Activated naive CD4-positive, alpha-beta T cell (primary cell): ENCODE measurements at places on chromosomes 16 and 17.

GRCh38 chr16:73046849-73047214, 1.1 kb downstream of the ZFHX3 start:
- no peak for DNase-seq

DNA sequence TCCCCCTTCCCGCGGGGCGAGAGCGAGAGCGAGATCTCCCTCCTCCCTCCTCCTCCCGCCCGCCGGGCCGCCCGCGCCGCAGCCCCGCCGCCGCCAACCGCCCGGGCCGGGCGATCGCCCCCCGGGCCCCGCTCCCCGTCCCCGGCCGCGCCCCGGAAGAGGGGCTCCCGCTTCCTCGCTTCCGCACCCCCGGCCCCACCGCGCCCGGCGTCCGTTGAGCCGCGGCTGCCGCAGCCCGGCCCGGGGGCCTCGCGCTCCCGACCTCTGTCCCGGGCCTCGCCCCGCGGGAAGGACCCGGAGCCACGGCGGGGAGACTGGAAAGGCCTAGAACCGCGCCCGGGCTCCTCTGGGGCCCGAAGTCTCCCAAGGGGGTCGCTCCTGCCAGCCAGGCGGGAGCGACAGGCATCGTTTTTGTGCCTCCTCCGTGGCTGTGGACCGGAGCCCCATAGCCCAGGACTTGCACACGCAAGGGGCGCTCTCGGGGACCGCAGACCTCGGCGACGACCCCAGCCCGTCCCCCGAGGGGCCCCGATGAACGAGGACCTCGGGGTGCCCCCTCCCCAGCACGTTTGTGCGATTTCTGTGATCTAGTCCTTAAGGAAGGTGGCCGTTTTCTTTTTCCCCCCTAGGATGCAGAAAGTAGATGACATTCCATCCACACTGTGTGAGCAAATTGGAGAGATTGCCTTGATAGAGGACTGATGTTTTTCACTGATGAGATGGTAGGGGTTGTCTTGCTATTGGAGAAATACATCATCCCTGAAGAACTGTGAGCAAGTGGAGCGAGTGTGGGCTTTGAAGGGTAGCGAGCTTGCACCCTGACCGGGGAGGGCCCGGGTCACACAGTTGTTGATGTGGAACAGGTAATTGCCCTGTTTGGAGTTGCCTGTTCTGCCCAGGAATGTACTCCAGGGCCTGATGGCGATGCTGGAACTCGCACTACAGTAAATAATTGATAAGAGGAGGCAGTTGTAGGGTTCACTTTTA, 611 bp downstream of the BANP start:
- no peak for DNase-seq

- DNase-seq, result no peak
Measured at GRCh38 chr17:535198-535597, 179.4 kb downstream of the VPS53 start.

- DNase-seq, result no peak
Measured at GRCh38 chr16:22103441-22103840, 11.1 kb downstream of the VWA3A start.

GRCh38 chr16:66961065-66961744, at the start of gene CES3:
Gene CES3, plus strand, starts transcription at chr16:66961266. Its CDS starts 42 bp downstream, at chr16:66961308.
- DNase-seq, result peak; percentile 43

- DNase-seq, result no peak
Measured at GRCh38 chr16:18832613-18833012, 31.3 kb upstream of the ARL6IP1 start.

GRCh38 chr16:89706518-89707260, 5.2 kb upstream of the SPATA2L start:
- no peak for DNase-seq

DNA sequence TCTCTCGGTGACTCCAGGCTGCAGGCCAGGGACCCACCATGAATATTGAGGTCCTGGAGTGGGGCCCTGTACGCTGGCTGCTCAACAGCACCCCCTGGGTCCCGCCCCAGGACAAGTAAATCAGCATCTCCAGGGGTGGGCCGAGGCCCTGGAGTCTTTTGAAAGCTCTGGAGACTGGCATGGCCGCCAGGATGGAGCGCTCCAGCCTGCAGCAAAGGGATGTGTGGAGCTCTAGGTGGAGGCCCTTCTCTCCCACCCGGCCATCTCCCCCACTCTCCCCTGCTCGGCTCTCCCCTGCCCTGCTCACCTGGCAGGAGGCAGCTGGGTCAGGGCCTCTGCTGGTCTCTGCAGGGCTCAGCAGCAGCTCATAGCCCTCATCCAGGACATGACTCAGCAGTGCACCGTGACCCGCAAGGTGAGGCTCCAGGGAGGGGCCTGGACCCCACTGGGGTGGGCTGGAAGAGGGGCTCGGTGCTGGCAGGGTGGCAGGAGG, 16.6 kb downstream of the SGSH start:
- no peak for DNase-seq

- no peak for DNase-seq
Measured at GRCh38 chr16:29663807-29664090, 702 bp downstream of the SPN start.

DNA sequence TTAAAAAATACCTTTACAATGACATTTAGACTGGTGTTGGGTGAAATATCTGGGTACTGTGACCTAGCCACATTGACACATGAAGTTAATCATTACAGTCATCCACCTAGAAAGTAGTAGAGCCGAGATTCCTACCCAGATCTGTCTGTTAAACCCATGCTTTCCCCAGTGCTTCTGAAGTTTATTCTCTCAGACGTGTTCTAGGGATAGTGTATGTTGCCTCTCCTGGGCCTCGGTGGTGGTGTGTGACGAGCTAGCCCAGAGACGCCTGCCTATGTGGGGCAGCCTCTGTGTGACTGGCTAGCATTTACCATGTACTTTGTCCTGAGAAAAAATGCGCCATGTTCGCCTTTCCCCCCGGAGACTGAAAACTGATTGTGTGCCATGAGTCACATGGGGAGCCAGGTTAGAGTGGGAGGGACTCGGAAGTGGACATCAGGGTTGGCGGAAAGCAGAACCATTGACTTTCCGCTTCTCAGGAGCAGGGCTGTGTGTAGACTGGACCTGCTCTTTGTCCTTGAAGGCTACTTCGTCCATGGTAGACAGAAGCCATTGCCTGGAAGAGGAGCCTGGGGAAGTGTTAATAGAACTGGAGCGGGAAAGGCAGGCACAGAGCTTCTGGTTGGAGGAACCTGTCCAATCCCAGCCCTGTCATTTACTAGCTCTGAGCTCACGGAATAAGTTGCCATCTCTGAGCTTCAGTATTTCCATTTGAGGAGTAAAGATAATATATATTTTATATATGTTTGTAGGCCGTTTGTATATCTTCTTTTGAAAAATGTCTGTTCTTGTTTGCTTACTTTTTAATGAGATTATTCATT, 235.5 kb downstream of the SNX29 start:
- DNase-seq, result no peak
